ENCODE measurements at places on chromosomes 5 and 9. TPM values are rescaled to one million over a fixed set of nuclear protein-coding genes. Genes with fewer than 3 reads are reported as not detected.

RRAGA gene
- total RNA-seq, result 19.4 TPM

MYMK gene
- not detected for total RNA-seq

PRLR gene
- under 0.01 TPM for total RNA-seq

IFNK gene
- not detected for total RNA-seq

LECT2 gene
- total RNA-seq, result not detected

AGXT2 gene
- not detected for total RNA-seq

CD274 gene
- total RNA-seq, result 15.2 TPM

DBH gene
- total RNA-seq, result not detected

SPTLC1 gene
- total RNA-seq, result 130 TPM

SLC6A19 gene
- total RNA-seq, result not detected

GALT gene
- 16.4 TPM for total RNA-seq

NEUROG1 gene
- not detected for total RNA-seq

TAS2R1 gene
- total RNA-seq, result not detected

ADAMTS13 gene
- total RNA-seq, result 0.21 TPM

SH3GL2 gene
- 0.48 TPM for total RNA-seq

GAS1 gene
- total RNA-seq, result 1.5 TPM

CCDC180 gene
- not detected for total RNA-seq

ZNF474 gene
- total RNA-seq, result not detected

PIP5K1B gene
- total RNA-seq, result not detected

PLCXD3 gene
- under 0.01 TPM for total RNA-seq

CERCAM gene
- 19.2 TPM for total RNA-seq

PCDHB3 gene
- 0.48 TPM for total RNA-seq

NR2F1 gene
- total RNA-seq, result under 0.01 TPM

BRD3 gene
- 7.2 TPM for total RNA-seq

IFNE gene
- total RNA-seq, result 5.3 TPM

ZDHHC11B gene
- total RNA-seq, result 0.24 TPM

PRR16 gene
- total RNA-seq, result 0.48 TPM

IFT74 gene
- total RNA-seq, result 14.5 TPM
